Stimulated activated CD4-positive, alpha-beta T cell treated with anti-CD3 and anti-CD28 coated beads, Interleukin-1b, Interleukin-23, amount 100 ng/mL, for 4 hours (primary cell): ENCODE measurements at places on chromosomes 6 and 20.

GRCh38 chr20:43583982-43584432, 6.7 kb upstream of the IFT52 start:
- DNase-seq, result no peak

GRCh38 chr20:44580581-44581268, 1.7 kb upstream of the PKIG start:
- no peak for DNase-seq

DNA sequence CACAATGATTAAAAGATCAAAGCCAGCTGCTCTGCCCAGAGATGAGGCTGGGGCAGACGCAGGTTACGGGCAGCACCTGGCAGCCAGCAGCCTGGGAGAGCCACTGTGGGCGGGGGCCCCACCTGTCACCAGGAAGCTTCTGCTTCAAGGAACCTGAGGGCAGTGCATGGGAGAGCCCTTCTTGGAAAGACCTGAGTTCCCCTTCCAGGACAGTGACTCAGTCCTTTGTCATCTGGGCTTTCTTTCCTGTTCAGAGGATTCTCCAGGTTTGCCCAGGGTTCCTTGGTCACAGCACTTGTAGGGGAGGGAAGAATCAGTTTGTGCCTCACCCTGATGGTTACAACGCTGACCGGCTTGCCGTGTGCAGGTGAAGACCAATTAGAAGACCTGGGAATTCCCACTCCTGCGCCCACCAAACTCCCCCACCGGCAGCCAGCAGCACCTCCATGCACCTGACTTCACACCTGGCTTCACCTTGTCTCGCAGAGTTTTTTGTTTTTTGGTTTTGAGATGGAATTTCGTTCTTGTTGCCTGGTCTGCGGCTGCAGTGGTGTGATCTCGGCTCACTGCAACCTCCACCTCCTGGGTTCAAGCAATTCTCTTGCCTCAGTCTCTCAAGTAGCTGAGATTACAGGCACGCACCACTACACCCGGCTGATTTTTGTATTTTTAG, 2.0 kb downstream of the ZBP1 start:
- DNase-seq, result no peak

GRCh38 chr20:46939031-46939965, 44.7 kb downstream of the EYA2 start:
- no peak for DNase-seq

DNA sequence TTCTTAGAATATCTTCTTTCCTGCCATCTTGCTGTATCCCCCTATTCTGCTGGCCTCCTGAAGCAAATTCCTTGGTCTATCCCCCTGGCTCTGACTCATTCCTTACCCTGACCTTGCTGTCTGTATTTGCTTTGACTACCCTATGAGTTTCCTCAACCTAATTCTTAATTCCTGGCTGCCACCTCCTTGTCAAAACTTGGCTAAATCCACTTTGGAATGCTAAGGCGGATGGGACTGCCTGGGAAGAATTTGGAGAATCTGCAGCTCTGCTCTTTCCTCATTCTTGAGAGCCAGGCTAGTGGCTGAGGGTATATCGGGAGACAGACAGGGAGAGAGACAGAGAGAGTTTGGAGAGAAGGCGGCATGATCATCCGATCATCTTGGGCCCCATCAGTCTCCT, 24.4 kb downstream of the CAP2 start:
- DNase-seq, result no peak

DNA sequence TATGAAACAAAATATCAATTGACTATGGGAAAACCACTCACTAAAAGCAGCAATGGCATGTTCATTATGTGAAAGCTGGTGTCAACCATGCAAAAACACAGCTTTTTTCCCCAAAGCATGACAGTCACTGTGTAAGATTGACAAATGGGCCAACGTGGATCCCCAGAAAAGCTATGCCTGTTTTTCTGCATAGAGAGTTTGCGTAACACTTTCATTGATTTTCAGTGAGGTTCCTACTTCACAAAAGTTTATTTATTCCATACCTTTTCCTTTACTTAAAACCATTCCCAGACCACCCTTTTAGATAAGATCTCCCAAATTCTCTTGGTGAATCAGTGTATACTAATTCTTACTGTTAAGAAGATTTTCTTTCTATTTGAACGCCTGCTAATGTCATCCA, 138.4 kb upstream of the GLP1R start:
- no peak for DNase-seq

DNA sequence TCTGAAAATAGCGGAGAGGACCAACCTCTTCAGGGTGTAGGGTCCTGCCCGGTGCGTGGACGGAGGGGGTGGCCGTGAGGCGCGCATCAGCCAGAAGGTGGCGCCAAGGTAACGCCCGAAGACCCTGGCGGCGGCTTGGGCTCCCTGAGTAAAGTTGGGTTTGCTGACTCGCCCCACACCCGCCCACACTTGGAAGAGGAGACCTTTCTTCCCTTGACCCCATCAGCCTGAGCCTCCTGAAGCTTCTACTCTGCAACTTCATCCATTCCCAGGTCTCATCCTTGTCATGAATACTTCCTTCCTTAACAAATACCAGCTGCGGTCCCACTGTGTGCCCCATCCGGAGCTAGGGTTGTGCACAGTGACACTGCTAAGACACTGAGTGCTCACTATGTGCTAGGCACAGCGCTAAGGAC, 14.6 kb downstream of the CD40 start:
- DNase-seq, result peak; percentile 48

- DNase-seq, result no peak
These were observed 6.7 kb downstream of the PCED1A start for GRCh38 chr20:2833761-2834160.

DNA sequence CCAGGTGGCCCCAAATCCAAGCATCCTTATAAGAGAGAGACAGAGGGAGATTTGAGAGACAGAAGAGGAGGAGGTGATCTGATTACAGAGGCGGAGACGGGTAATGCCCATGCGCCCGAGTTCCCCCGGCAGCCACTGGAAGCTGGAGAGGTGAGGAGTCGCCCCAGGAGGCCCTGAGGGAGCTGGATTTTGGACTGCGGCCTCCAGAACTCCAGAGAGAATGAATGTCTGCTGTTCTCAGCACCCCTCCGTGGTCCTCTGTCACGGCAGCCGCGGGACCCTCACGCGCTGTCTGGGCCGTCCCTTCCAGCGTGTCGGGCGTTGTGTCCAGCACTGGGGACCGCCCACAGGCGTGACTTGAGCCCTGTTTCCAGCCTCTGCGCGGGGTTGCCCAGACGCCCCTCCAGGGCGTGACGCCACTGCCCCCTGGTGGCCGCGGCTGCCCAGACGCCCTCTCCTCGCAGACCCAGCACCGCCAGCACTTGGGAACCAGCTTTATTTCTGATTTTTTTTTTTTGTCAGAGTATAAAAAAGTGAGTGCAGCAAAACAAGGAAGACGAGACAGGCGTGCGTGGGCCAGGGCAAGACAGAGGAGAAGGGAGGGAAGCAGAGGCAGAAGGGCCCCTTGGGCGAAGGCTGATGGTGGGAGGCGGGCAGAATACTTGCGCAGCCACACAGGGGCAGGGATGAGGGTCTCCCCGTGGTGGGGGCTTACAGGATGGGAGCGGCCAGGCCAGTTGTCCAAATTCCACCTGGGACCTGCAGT, 4.1 kb upstream of the ZNF512B start:
- peak; percentile 74 for DNase-seq

DNA sequence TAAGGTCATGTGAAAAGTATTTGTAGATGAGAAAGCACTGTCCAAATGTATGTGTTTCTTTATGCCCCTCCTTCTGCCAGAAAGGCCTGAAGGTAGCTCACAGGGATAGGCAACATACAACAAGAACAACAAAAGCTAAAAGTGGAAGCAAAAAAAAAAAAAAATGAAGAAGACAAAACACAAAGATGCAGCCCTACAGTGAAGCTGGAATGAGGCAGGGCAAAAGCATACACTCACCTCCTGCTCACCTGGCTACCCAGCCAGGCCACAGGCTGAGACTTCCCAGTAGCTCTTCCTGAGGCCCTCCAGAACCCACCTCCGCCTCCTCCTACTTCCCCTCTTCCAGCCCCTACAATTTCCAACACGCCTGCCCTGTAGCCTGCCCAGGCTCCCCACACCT, 2.4 kb downstream of the UNC5CL start:
- DNase-seq, result no peak

GRCh38 chr6:1716868-1717267, 107.2 kb downstream of the FOXC1 start:
- DNase-seq, result no peak

GRCh38 chr6:157059781-157060180, 263.5 kb downstream of the TMEM242 start:
- DNase-seq, result no peak

GRCh38 chr6:107784669-107785068, 39.4 kb downstream of the SCML4 start:
- no peak for DNase-seq

DNA sequence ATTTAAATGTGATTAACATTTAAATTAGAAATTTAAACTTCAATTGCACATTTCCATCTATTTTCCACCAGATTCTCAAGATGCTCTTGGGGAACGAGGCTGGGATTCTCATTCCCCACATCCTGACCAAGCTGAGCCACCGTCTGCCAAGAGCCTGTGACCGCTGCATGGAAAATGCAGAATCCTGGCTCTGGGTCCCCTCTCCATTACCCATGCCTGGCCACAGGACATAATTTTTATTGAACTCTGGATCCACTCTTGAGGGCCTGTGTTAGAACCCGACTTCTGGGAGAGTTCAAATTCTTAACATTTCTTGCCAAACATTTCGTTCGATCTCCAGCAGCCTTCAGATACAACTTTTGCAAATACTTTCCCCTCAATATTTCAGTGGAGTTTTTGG, 201.6 kb upstream of the SNX9 start:
- DNase-seq, result no peak

DNA sequence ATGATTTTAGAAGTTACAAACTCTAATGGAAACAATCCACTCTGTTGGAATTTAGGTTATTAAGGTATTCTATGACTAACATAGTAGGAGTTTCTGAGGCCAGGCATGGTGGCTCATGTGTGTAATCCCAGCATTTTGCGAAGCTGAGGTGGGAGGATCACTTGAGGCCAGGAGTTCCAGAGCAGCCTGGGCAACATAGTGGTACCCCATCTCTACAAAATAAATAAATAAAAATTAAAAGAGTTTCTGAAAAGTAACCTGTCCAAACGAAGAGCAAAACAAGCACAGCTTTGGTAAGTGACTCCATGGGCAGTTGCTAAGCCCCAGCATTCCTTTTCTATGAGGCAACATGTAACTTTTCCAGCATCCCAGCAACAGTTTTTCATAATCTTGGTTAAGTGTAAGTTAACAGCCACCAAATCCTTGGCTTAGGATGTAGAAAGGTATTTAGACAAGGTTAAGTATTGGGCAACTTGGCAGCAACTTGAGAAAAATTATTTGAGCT, 86.3 kb downstream of the SOX4 start:
- DNase-seq, result no peak

DNA sequence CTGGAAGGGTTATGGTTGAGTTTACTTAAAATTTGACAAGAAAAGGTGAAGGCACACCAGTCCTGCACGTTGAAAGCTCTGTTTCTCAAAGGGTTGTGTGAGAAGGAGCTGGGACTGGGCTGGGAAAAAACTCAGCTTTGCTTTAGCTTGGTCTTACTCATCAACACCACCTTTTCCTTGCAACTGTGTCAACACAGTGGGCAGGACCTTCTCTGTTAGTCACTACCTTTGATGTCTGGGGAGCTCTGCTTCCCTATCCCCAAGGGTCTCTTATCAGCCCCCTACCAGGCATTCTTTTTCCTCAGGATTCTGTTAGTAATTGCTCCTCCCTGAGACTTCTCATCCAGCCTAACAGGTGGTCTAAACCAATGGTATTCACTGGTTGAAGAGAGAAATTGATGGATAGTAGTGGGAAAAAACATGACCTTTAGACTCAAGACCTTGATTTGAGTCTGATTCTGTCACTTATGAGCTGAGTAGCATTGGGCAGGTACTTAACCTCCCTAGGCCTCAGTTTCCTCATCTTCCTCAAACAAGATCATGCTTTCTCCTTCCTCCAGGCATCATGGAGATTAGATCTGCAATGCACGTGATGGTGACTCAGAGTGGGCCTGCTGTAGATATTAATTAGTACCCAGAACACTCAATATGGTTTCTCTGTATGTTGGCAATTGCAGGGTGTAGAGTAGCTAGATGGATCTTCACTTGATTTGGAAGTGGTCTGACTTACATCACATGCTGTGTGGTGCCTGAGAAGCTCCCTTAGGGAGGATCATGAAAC, 17.2 kb upstream of the FOXA2 start:
- DNase-seq, result no peak

GRCh38 chr20:63774306-63774705, 34.7 kb downstream of the SLC2A4RG start:
- DNase-seq, result no peak

- no peak for DNase-seq
These were observed 77.5 kb downstream of the NCOA7 start for GRCh38 chr6:125868252-125868651.

- DNase-seq, result no peak
These were observed 9.1 kb upstream of the ZNFX1 start for GRCh38 chr20:49286689-49287551.

DNA sequence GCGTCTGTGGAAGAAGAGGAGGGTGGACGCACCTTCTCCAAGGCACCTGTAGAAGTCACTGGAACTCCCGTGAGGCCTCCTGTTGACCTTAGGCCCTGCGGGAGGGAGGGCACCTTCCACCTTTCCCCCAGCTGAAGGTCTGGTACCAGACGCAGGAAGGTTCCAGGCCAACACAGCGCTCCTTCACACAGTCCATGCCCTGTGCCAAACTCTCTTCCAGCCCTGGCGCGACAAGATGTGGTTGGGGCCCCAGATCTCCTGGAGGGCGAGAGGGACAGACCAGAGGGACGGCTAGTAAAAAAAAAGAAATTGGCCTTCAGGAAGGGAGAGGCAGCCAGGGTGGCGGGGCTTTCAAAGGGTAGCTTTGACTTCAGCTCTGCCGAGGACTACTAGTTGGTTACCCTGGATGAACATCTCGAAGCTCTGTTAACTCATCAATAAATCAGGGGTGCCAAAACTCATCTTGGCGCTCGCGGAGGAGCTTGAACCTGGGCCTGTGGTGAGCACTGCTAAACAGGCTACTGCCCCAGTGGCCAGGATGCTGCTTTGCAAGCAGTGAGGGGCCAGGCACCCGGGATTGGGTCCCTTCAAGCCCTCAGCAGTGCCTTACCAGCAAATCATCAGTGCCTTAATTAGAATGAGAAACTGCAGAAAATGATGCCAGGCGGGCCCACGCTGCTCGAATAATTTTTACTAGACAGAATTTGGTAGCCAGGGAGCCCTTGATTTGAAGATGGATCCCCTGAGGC, 14.9 kb downstream of the AARS2 start:
- DNase-seq, result no peak

DNA sequence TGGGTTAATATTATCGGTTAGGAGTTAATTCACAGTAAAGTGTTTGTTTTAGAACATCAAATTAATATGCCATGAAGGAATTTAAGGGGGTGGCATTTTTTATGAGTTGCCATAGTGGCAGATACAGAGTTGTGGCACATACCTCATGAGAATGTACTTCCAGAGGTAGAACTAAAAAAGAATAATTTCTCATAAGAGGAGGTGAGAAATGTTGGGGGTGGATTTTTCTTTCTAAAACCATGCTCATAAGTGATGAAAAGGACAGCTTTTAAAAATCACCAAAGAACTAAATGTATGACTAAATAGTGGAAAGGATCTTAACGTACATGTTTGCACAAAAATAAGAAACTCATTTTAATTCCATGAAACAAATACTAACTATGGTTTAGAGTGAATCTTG, 58.7 kb downstream of the SHLD1 start:
- DNase-seq, result no peak
